CD14-positive monocyte (primary cell): ENCODE measurements at places on chromosomes 6 and 20.

DNA sequence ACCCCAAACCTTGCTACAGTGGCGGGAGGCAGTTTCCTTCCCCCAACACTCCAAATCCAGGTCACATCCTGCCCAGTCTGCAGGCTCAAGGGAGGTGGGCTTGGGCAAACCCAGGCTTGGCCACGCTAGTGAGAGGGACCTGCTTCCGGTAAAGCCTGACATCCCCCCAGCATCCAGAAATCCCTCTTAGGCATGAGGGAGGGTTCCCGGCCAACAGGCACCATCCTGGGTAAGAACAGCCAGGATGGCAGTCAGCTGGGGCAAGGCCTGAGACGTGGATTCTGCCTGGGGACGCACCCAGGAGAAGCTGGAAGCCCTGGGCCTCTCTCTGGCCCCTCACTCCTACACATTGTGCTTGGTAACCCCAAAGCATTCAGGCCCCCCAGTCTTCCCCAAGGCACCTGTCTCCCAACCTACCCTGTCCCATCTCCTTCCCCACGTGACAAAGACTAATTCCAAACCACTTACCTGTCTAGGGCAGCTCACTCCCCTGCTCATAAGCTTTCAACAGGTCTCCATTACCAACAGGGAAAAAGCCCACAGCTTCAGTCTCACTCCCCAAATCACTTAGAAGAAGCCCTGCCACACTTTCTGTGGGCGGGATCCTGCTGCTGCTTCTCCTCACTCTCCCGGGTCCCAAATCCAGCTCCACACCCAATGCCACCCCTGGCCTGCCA is 2.1 kb downstream of the C20orf144 start:
- no peak for DNase-seq

DNA sequence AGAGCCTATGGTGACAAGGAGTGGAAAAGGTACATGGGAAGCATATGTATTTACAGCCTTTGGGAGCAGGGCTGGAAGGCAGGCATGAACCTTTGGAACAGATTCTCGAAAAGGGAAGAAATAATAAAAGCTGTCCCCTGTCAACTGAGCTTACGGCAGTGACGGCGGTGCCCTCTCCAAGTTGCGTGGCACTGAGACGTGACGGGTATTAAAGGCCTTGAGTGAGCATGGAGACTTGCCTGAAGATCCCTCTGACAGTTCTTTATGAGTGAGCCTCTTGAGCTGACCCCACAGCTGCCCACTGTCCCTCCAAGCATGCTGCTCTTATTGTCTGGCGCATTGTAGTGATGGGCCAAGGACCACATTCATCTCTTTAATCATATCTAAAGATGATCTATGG is 388.5 kb downstream of the ZFAND3 start:
- no peak for DNase-seq

DNA sequence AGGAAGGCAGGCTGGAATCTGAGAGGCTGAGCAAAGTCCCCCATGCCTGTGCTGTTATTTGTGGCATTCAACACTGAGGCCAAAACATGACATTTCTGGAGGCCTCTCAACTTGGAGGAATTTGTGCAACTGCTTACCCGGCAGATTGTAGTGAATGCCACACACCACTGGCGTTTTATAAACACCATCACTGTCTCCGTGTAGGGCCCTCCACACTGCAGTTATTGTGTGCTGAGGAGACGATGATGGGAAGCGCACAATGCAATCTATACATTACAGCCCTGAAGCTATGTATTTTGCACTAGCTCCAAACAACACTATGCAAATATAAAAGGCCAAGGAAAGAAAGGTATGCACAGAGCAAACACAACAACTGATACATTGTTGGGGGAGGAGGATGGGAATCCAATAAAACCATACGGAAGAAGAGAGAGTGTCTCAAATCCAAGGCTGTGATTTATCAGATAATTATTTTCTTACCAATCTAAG is 106.5 kb downstream of the SMLR1 start:
- DNase-seq = no peak

- peak; percentile 47 for DNase-seq
Observed at GRCh38 chr6:6333501-6333900, 13.0 kb upstream of the F13A1 start.

DNA sequence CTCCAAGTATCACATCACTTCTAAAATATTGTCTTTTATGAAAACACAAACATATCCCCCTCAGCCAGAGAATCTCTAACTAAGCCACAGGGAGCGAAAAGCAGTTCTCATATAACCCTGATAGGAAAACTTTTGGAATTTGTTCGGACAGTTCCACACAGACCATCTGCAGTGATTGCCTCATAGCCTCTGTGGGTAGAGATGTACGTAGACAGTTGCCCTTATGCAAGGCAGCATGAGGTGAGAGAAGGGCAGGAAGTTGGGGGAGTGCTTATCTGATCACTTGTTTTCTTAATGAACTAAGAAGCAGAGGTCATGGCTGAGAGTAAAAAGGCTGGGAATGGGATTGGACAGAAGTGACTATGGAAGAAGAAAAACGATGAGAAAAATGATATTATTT is 39.6 kb downstream of the SLC23A2 start:
- DNase-seq = peak; percentile 52

DNA sequence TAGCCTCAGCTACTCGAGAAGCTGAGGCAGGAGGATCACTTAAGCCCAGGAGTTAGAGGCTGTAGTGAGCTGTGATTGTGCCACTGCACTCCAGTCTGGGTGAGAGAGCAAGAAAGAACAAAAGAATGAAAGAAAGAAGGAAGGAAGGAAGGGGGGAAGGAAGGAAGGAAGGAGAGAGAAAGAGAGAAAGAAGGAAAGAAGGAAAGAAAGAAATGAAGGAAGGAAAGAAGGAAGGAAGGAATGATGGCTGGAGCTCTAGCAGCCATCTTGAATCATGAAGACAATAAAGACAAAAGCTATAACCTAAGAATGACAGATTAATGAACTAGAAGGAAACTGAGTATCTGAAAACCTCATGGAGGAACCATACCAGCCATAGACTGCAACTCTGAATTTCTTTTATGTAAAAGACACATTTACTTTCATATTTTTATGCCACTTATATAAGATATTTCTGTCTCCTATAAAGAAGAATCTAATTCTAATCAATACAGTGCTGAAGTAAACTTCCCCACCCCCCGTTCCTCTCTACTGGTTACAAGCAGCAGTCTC is 522.3 kb upstream of the JARID2 start:
- DNase-seq = no peak

DNA sequence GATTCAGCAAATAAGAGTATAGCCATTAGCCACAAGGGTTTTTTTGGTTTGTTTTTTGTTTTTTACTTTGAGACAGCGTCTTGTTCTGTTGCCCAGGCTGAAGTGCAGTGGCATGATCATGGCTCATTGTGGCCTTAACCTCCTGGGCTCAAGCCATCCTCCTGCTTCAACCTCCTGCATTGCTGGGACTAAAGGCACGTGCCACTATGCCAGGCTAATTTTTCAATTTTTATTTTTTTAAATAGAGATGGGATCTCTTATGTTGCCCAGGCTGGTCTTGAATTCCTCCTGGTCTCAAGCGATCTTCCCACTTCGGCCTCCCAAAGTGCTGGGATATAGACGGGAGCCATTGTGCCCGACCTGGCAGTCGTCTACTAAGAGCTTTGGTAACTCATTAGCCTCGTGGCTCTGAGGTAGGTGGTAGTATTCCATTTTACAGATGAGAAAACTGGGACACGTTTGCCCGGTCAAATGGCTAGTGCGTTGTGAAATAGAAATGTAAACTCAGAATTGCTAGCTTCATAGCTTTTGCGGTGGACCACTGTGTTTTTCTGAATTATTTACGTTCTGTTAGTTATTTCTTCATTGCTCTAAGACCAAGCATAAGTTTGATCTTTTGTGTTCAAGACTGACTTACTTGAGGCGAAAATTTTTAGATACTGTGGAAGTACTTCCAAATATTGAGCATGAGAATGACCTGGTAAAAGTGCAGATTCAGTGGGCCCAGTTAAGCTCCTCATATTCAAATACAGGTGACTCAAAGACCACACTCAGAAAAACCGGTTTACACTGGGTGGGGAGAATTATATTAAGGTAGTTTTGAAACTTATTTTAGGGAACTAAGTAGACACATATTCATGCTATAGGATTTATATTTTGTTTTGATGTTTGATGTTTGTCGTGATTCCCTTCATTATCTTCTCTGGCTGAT is 2.1 kb downstream of the PANK2 start:
- peak; percentile 13 for DNase-seq

- no peak for DNase-seq
Observed at GRCh38 chr6:108982154-108983113, 112.2 kb downstream of the SESN1 start.

DNA sequence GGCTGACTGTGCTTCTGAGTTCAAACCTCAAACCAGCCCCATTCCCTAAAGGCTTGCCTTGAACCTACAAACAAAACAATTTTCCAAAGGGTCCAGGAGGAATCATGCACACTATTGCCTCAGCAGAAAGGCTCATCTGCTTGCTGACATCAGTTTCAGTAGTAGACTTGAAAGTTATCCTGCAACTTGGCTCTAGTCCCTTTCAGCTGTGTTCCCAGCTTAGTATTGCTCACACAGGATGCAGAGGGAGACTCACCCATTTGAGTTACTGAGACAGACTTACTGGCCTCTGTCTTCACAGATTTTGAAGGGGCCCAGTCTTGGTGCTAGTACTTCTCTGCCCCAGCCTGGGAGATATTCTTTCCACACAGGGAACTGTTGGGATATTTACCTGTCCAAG is 38.5 kb upstream of the TFB1M start:
- DNase-seq = no peak

- DNase-seq = no peak
Observed at GRCh38 chr6:166267526-166267925, 40.7 kb downstream of the PRR18 start.

- peak; percentile 7 for DNase-seq
Observed at GRCh38 chr20:38962928-38963401, 821 bp downstream of the DHX35 start.

- DNase-seq = no peak
Observed at GRCh38 chr6:93787841-93788240, 368.5 kb upstream of the EPHA7 start.

GRCh38 chr6:8219352-8219943 is 117.1 kb upstream of the EEF1E1 start:
- peak; percentile 47 for DNase-seq

DNA sequence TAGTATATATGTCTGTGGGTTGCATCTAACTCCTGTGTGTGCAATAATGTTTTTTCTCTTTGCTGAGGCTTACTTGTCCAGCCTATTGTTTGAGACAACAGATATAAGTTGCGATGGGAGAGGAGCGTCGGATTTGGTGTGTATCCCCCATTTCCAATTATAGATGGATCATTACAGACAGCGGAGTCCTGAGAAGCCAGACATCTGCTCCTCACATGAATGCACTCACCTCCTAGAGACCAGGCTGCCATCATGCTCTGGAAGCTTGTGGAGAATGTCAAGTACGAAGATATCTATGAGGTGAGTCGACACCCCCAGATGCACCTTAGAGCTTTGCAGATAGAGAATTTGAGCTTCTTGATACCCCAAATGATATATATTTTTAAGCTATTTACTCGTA is at the start of gene TFAP2B:
Gene TFAP2B (plus strand): TSS at position 199 of the 400 bp plus-strand sequence. CDS start 21 bp downstream, at position 220.
- DNase-seq = no peak

DNA sequence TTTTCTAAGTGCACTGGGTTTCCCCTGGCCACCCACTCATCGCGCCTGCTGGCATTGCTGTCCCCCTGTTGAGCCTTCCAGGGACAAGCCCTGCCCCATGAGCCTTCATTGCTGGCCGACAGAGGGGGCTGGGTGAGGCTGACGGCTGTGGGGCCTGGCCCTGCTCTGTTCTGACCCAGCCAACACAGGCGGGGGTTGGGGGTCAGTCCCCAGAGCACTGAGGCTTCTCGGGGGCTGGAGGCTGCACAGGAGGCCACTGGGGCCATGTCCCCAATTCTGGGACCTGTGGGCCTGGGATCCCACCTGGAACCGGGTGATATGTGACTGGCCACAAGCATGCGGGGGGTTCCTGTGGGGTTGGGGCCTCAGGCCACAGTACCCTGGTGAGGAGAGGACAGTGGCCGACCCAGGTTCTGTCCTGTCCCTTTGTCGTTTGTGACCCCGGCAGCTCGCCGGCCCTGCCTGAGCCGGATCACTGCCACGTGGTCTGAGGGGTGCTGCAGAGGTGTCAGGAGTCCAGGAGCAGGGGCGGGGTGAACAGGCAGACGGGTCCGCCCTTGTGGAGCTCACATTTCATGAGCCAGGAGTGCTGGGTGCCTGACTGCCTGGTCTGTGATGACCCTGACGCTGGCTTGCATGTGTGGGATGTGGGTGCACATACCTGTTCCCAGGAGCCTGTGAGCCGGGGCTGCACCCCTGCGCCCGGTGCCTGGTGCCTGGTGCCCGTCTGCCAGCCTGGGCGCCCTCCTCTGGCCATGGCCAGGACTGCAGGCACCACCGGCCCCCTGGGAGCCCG is 2.1 kb upstream of the COL20A1 start:
- DNase-seq = no peak

GRCh38 chr20:54204481-54204880 is 3.4 kb upstream of the PFDN4 start:
- no peak for DNase-seq

- DNase-seq = no peak
Observed at GRCh38 chr20:39877788-39878187, 811.2 kb downstream of the MAFB start.

- DNase-seq = no peak
Observed at GRCh38 chr6:93083337-93084230, 335.8 kb downstream of the EPHA7 start.

DNA sequence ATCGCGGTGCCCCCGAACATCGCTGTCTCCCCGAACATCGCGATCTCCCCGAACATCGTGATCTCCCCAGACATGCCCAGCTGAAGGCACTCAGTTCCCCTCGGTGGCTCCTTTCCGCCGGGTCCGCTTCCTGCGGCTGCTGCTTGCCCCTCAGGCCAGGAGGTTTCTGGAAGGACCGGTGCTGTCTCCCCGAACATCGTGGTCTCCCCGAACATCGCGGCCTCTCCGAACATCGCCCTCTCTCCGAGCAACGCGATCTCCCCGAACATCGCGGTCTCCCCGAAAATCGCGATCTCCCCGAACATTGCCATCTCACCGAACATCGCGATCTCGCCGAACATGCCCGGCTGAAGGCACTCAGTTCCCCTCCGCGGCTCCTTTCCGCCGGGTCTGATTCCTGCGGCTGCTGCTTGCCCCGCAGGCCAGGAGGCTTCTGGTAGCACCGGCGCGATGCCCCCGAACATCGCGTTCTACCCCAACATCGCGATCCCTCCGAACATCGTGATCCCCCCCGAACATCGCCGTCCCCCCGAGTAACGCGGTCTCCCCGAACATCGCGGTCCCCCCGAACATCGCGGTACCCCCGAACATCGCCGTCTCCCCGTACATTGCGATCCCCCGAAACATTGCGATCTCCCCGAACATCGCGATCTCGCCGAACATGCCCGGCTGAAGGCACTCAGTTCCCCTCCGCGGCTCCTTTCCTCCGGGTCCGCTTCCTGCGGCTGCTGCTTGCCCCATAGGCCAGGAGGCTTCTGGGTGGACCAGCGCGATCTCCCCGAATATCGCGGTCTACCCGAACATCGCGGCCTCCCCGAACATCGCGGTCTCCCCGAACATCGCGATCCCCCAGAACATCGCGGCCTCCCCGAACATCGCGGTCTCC is 808 bp downstream of the ULBP1 start:
- peak; percentile 22 for DNase-seq

DNA sequence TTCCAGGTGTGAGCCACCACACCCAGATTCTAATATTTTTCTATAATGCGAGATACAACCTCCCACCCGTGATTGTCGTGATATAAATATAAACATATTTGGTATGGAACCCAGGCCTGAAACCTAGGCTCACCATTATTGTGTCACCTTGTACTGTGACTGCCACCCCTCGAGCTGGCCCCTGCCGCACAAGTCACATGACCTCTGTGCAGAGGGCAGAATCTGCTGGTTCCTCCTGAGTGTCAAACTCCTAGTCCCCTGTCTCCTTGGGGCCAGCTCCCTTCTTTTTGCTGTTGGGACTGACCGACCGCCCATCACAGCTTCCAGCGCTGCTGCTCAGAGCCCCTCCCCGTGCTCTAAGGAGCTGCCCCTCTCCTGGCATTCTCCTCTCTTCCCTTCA is 86.4 kb downstream of the RSPH3 start:
- DNase-seq = no peak
